ENCODE measurements at places on chromosomes 3 and 15. TPM values are rescaled to one million over a fixed set of nuclear protein-coding genes. Genes with fewer than 3 reads are reported as not detected.

GRCh38 chr3:53813229-53813628 lies 33.0 kb downstream of the CHDH start:
- no peak overlapping the region for H3K4me3 ChIP-seq
- peaks cover 39% of the 10 kb centered on the region for H3K36me3 ChIP-seq
- DNase-seq, result no peak
- peaks cover 2% of the 10 kb centered on the region for H3K27me3 ChIP-seq
- H3K4me1 ChIP-seq, result no peaks in the 10 kb centered on the region

DNA sequence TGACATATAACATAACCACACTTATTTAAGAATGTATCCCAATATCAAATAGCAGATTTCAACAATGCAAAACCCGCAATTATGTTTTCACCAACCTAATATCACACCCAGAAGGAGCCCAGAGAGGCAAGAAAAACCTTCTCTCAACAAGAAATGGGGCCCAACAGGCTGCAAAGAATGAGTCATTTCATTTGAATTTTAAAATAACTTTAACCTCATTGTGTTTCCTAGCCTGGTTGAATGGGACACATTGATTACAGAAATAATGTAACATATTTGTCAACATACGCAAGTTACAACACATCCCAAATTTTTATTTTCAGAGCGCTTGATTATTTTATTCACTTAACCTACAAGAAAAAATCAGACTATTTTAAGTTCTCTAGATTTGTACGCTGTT lies 365.1 kb upstream of the SLCO3A1 start:
- H3K4me3 ChIP-seq, result no peak overlapping the region
- H3K27me3 ChIP-seq, result no peaks in the 10 kb centered on the region
- H3K27ac ChIP-seq, result no peak overlapping the region
- H3K36me3 ChIP-seq, result no peaks in the 10 kb centered on the region
- DNase-seq, result no peak
- H3K4me1 ChIP-seq, result no peaks in the 10 kb centered on the region

GRCh38 chr15:55588815-55589115 lies 620 bp upstream of the PYGO1 start:
- H3K4me1 ChIP-seq, result peaks cover 7% of the 10 kb centered on the region
- DNase-seq, result no peak
- H3K27ac ChIP-seq, result no peak overlapping the region
- H3K4me3 ChIP-seq, result peak overlapping the region; percentile 85
- peaks cover 6% of the 10 kb centered on the region for H3K27me3 ChIP-seq

DNA sequence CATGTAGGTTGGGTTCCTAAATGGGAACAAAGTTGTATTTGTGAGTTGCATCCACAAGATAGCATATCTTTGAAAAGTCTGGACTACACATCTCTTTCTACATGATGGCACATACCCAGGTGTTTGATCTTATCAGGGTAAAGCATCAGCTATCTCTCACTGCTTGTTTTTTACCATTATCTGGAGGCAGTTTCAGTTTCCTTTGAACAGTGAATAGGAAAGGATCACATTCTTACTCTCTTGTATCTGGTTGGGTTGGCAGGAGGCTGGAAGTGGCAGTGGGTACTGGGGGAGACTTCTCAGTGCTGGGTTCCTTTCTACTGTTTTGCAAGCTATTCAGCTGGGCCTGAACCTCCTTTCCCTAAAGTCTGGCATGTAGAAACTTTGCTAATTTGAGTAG lies 4.1 kb downstream of the CEMIP start:
- no peak overlapping the region for H3K27ac ChIP-seq
- H3K27me3 ChIP-seq, result peaks cover 12% of the 10 kb centered on the region
- H3K36me3 ChIP-seq, result no peaks in the 10 kb centered on the region
- H3K4me3 ChIP-seq, result no peak overlapping the region
- DNase-seq, result no peak

Gene CHRNA3
- 0.74 TPM for total RNA-seq

Measured in endothelial cell (in vitro differentiated cells).